ENCODE measurements at places on chromosomes 6 and 20. TPM values are rescaled to one million over a fixed set of nuclear protein-coding genes. Genes with fewer than 3 reads are reported as not detected.

ABCC10 gene
- 10.6 TPM for total RNA-seq

SNAP91 gene
- 0.72 TPM for total RNA-seq

SHLD1 gene
- 14.7 TPM for total RNA-seq

DLK2 gene
- 4.8 TPM for total RNA-seq

GSTA3 gene
- total RNA-seq: not detected

KCNG1 gene
- total RNA-seq: 14.9 TPM

TRIM15 gene
- total RNA-seq: 0.48 TPM

PPDPF gene
- 54.2 TPM for total RNA-seq

CCM2L gene
- 7.9 TPM for total RNA-seq

PI16 gene
- total RNA-seq: 16.1 TPM

CSNK2A1 gene
- total RNA-seq: 91.5 TPM

AHCY gene
- 39.2 TPM for total RNA-seq

SLPI gene
- total RNA-seq: 2.4 TPM

FAM184A gene
- 8.7 TPM for total RNA-seq

DEF6 gene
- total RNA-seq: 8.9 TPM

ETV7 gene
- 0.96 TPM for total RNA-seq

RSPH9 gene
- 0.48 TPM for total RNA-seq

WFDC10B gene
- not detected for total RNA-seq

BRD2 gene
- 73.7 TPM for total RNA-seq

OR2J3 gene
- 3.1 TPM for total RNA-seq

MAFB gene
- total RNA-seq: 14.2 TPM

C6orf58 gene
- total RNA-seq: not detected

BFSP1 gene
- 2.9 TPM for total RNA-seq

NT5E gene
- 27.4 TPM for total RNA-seq

TRIM31 gene
- total RNA-seq: 1.7 TPM

CLPSL2 gene
- not detected for total RNA-seq

SLC17A3 gene
- total RNA-seq: 6.7 TPM

TSBP1 gene
- 1.7 TPM for total RNA-seq

SLC39A7 gene
- 78.0 TPM for total RNA-seq

ATG5 gene
- total RNA-seq: 65.0 TPM

CDKN1A gene
- 34.2 TPM for total RNA-seq

DUSP22 gene
- total RNA-seq: 21.2 TPM

POPDC3 gene
- total RNA-seq: 1.7 TPM

PNLDC1 gene
- not detected for total RNA-seq

BPIFA1 gene
- not detected for total RNA-seq

NOX3 gene
- total RNA-seq: not detected

FRK gene
- 2.6 TPM for total RNA-seq

BMP5 gene
- 7.2 TPM for total RNA-seq
